ENCODE measurements at places on chromosomes 5 and 9.

- DNase-seq = no peak
These were observed 251.2 kb upstream of the FBXL7 start for GRCh38 chr5:15248731-15249130.

- no peak for DNase-seq
These were observed 134.3 kb downstream of the CDH18 start for GRCh38 chr5:19853616-19854240.

- DNase-seq = no peak
These were observed 81.6 kb upstream of the MIER3 start for GRCh38 chr5:57033503-57033902.

DNA sequence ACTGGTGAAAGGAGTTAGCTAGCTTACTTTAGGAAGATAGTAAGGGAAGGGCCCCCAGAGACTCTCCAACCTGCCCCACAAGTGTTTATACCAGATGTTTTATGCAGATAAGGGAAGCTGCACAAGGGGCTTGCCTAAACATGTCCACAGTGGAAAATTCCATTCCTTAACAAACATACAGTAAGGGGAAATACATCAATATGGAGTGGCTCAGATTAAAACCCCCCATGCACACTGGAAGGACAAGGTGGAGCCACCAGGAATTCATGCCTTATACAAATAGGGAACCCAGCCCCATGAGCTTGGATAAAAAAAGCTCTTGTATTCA, 106.3 kb upstream of the GPBP1 start:
- DNase-seq = no peak

DNA sequence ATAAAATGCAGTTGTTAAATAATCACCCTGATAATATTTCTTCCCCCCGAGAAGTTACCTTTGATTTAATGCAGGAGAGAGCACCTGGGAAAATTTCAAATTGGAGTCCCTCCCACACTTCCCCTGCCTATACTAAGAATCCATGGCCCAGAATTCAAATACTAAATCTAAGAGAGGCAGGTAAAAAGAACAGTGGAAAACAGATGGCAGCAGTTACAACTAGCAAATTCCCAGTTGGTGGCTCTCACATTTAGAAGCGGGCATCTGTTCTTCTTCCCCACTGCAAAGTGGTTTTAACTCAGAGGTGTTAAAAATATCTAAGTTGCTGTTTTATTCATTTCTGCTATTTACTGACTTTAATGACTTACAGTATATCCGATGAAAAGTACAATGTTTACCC, 210.4 kb upstream of the ELAVL2 start:
- DNase-seq = no peak

DNA sequence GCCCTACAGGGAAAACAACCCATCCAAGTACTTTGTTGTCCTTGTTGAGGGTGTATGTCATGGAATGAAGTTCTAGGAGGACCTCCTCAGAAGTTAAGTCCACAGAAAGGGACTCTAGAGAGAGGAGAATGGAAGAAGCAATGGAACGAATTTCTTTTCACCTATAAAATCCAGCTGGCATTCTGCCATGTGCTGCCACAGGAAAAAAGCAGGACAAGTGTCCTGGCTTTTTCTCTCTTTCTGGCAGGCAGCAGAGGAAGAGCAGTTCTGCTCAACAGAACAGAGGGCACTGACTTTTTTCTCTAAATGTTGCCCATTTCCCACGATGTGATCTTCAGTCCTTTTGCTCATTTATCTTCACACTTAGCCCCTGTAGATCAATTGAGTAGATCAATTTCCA, 240.8 kb downstream of the MCTP1 start:
- DNase-seq = no peak

GRCh38 chr9:2725898-2726649, 8.8 kb downstream of the KCNV2 start:
- DNase-seq = no peak

DNA sequence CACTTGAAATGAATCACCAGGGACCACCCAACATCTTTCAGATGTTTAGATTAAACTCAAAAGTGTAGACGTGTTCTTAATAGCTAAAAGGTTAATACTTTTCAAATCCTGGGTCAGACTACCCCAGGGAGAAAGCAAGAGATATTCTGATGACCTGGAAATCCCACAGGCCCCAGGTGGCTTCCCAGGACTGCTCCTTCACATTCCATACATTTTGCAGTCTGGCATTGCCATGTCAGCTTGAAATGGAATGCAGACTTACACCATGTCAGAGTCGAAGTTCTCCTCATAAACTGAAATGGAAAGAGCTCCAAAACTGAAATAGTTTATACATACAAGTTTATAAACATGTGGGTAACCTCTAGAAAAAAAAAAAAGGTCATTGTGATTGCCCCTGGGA, 61.5 kb downstream of the TMEM167A start:
- no peak for DNase-seq

DNA sequence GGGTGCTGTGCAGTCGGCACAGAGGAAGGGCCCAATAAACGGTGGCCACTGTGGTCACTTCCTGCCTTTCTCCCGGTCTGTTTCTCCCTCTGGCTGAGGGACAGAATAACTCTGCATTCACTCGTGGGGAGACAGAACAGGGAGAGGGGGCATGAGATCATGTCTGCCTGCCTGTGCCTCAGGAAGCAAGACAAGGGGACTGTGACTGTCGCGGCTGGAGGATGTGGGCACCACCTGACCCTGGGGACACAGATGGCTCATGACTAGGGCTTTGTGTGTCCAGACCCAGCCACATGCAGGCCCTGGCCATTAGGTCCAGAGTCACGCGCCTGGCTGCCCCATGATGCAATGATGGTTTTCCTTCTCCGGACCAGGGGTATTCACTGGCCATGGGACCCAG, 5.8 kb downstream of the TRUB2 start:
- no peak for DNase-seq

- DNase-seq = peak; percentile 71
These were observed 19.0 kb downstream of the TMEM8B start for GRCh38 chr9:35847792-35848572.

- no peak for DNase-seq
These were observed 142.8 kb upstream of the PDE4D start for GRCh38 chr5:60036192-60036938.

GRCh38 chr9:2934241-2934650, 90.4 kb upstream of the PUM3 start:
- no peak for DNase-seq

- DNase-seq = no peak
These were observed 294.6 kb upstream of the ACTBL2 start for GRCh38 chr5:57777174-57777581.

GRCh38 chr5:41154491-41154890, 58.8 kb downstream of the C6 start:
- DNase-seq = no peak

DNA sequence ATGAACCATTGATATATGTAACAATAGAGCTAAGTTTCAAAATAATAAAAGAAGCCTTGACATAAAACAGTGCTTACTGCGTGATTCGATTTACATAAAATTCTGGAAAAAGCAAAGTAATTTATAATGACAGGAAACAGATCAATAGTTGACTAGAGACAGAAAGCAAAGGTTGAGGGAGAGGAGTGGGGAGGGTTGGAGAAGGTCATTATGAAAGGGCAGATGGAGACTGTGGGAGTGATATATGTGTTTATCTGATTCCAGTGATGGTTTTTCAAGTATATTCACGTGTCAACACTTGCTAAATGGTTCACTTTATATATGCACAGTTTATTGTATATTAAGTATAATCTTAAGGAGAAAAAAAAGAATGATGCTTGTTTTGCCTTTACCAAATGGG, 1885.7 kb upstream of the NUDT12 start:
- no peak for DNase-seq

DNA sequence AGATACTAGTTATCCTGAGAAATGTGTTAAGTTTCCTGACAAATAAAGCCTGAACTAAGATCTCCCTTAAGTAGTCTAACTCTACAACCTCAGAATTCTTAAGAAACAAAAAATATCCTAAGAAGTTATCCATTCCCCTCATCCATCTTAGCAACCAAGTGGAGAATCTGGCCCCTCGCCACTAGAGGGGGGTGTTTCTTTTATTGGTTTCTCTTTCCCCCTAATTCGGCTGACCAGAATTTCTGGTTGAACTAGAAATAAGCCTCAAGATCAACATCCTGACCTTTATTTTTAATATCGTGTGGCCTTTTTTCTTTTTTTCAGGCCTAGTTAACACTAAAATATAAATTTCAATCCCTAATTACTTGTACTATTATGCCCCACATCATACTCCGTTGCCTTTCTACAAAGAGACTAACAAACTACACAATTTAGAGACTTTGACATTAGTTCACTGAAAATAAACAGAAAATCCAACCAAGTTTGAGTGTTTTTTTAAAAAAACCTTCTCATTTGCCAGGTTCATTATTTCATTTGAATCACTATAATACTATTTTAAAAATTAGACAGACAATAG, 14.3 kb upstream of the NR4A3 start:
- DNase-seq = peak; percentile 73

GRCh38 chr9:12735665-12736064, 39.2 kb upstream of the LURAP1L start:
- no peak for DNase-seq

DNA sequence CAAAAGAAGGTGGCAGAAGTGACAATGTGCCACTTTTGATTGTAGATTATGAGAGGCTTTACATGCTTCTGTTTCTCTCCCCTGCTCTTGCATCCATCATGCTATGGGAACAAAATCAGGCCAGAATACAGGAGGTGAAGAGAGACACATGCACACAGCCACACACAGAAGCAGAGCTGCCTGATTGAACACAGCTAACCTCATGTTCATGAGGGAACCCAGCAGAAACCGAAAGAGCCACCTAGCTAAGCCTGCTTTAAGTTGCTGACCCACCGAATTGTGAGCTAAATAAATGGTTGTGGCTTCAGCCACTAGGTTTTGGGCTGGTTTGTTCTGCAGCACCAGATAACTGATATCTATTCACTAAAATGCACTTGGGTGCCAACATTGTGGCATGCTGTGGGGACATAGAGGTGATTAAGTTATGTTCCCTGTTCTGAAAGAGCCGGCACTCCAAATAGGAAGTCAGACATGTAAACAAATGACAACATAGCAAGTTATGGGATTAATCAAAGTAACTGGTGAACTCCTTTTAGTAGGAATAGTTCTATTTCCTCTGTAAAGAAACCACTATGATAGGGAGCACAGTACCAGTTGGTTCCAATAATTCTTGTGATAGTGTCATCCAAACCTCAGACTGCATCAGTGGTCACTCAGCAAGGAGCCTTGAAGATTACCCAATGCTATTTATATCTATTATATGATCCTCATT, 93.6 kb upstream of the TNC start:
- DNase-seq = no peak

DNA sequence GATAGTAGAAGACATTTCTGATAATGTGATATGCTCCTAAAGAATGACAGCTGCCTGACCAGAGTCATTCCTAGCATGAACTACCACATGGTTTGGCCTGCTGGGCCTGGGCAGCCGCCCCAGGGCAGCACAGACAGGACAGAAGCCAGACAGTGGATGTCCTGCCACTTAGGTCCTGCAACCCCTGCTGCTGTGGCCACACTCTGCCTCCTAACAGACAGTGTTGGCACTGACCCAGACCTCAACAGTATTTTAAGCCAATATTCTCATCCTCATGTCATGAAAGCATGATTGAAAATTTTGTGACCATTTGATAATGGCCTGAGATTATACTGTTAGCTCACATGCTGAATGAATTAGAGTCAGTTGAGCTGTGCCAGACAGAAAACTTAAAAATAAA, 15.8 kb downstream of the CENPP start:
- DNase-seq = no peak

DNA sequence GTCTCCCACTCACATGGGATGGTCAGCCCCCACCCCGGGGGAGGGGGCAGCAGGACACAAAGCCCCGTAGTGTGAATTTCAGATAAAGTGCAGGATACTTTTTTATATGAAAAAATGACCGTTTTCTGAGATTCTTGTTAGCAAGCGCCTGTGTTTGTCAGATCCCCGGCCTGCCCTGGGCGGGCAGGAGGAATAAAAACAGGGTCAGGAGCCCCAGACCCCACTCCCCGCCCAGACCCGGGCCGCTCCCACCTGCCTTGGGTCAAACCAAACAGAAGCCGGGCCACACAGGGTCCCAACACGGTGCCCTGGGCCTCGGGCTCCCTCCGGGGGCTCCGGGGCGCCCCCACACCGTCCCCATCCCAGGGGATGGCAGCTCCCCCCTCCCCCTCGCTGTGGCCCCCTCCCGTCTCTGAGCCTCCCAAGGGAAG, 13.5 kb upstream of the NRARP start:
- no peak for DNase-seq

GRCh38 chr9:32877103-32877502, 93.8 kb downstream of the TMEM215 start:
- DNase-seq = no peak

DNA sequence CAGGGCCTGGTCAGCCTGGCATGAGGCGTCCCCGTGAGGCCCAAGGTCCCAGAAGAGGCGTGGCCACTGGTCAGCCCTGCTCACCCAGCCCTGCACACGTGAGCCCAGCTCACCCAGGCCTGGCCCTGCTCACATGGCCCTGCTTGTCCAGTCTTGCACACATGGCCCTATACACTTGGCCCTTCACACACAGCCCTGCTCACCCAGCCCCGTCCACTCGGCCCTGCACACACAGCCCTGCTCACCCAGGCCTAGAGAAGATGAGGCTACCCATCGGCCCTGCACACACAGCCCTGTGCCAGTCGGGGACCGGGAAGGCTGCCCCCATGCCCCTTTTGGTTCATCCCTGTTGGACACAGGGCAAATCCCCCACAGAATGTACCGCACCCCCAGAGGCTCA, 28.4 kb downstream of the ZDHHC11B start:
- peak; percentile 2 for DNase-seq

DNA sequence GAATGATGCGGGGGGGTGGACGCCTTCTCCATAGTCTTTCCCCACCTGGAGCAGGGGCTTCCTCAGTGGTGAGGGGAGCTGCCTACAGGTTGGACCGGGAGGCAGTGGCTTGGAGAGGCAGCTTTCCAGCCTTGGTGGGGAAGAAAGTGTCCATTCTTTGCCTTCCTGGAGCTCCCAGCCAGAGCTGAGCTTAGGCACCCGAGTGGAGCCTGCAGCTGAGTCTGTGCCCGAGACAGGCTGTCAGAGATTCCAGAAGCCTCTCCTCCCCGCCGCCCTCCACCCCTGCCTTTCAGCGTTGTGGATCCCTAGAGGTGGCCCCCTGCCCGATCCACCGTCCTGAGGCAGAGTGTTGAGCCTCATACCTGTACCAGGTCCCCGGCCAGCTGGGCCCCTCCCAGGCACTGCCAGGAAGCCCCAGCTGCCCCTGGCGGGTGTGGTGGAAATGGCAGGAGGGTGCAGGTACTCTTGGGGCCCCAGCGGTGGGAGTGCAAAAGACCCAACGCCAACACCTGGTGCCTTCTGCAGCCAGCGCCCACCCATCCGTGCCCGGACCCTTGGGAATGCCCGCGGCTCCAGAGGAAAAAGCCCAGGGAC, 112.0 kb downstream of the RXRA start:
- no peak for DNase-seq

- no peak for DNase-seq
These were observed 43.8 kb downstream of the LHFPL2 start for GRCh38 chr5:78604689-78605285.

GRCh38 chr9:135061441-135061840, 26.0 kb upstream of the OLFM1 start:
- no peak for DNase-seq

Data from activated CD4-positive, alpha-beta T cell treated with anti-CD3 and anti-CD28 coated beads for 48 hours (primary cell).